ENCODE measurements at places on chromosomes 11 and 22. TPM values are rescaled to one million over a fixed set of nuclear protein-coding genes. Genes with fewer than 3 reads are reported as not detected.

GGT1 gene
- 56.6 TPM for polyA plus RNA-seq

- no peak for DNase-seq
Measured at GRCh38 chr11:95375886-95376285, 144.9 kb upstream of the SESN3 start.

DNA sequence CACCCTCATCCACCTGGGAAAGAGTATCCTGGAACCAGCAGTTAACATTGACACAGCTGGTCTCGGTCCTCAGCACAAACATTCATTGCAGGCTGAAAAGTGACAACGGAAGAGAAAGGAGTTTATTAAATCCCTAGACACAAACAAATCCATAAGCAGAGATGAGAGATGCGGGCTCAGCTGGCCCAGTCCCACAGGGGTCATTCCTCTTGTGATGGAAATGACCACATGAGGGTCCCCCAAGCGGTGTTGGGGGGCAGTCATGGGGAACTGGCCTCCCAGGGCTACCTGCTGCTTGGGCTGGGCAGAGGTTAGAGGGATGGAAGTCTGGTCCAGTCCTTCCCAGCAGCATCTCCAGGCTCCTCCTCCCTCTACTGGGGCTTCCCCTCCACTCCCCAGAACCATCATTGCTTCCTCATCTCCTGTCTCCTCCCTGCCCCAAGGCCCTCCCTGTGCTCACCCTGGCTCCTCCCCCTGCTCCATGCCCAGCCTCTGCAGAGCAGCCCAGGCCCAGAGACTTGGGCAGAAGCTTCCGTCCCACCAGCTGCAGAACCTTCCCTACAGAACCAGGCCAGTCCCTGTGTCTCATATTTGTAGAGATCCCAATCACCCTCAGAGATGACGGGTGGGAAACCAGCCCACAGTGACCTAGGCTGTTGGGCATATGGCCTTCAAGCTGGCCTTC lies 5.4 kb upstream of the IGLL5 start:
- no peak for DNase-seq

DNA sequence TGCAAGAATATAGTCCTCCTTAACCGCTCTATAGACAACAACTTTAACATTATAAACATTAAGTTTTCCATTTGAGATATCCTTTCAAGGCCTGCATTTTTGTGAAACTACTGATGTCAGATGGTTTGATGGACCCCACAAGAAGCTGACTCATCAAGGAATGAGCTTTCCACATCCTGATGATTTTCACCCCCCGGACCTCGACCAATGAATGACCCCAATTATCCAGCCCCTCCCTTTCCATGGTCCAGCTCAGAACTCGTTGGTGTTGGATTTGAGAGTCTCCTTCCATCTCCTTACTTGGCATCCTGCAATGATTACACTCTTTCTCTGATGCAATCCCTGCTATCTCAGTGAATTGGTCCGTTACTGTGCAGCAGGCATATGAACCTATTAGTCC lies 31.8 kb upstream of the GUCY1A2 start:
- DNase-seq = no peak
